ENCODE measurements at places on chromosomes 4 and X.

DNA sequence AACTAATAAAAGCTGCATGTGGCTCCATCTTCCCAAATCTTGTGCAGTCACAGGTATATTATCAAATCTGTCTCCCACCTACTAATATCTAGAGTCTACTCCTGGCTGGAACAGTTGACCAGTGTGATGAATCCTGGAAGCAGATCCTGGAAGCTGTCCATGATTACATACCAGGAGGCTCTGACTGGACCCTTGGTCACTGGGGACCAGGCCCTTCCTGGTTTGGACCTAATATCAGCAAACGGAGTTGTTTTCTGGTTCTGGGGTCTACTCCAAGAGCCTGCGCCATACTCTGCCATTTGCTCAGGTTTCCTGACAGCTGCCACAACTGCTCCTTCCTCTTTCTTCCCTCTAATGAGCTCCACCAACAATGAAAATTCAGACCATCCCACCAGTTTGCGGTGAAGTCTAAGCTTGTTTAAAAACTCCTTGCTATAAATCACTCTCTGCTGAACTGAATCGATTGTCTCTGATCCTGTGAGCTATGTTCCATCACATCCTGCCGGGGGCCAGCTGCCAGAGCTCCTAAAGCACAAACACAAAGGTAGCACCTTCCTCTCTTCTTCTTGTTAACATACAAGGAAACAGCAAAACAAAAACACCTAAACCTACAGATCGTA is 114.2 kb downstream of the PALLD start:
- DNase-seq, result no peak

DNA sequence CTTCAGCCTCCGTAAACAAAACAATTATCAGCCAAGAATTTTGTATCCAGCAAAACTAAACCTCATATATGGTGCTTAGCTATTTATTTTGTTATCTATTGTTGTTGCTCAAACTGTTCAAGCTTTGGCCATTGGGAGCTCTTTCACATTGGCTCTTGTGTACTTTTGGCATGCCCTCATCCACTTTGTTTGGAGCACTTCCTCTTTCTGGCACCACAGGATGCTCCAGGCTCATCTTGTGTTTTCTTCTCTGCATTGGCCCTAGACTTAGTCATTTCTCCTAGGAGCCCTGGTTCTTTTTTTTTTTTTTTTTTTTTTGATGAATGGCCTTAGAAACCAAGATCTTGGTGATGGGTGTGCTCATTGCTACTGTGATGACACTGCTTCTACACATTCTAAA is 74.5 kb downstream of the DIPK2B start:
- no peak for DNase-seq

DNA sequence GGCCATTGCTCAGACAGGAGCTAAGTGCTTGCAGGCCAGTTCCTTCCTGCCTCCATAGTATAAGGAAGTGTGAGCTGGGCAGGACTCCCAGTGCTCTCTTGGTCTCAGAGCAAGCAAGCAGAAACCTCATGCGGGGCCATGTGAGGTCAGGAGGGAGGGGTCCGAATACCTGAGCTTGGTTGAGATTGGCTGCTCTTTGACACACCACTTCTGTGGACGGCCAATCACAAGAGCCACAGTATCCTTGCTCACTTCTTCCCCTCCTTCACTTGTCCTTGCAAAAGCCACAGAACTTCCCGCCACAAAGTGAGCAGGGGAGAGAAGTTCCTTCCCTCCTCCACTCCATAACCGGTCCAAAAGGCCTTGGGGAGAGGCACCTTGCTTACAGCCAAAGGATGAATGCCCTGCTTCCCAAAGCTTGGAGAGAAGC is 56.7 kb downstream of the PRPS1 start:
- no peak for DNase-seq

GRCh38 chr4:152591396-152591795 is 55.5 kb upstream of the FBXW7 start:
- DNase-seq, result no peak

DNA sequence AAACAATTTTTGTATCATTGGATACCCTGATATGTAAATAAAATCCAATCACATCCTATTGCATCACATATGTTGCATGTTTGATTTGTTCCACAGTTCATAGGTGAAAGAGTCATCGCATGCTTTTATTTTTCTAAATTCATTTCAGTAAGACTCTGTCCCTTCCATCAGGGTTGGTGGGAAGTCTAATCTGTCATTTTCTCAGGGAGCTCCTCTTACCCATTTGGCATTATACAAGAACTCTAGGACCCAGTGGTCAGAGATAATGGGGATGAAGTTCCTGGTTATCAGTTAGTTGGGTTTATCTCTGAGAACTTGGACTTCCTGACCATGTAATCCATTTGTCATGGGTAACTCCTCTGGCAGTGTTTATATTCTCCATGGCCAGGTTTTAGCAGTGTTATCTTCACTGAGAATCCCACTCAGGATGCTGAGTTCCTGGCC is 227.1 kb upstream of the JADE1 start:
- DNase-seq, result no peak

- DNase-seq, result no peak
These were observed 453.1 kb downstream of the TRAM1L1 start for GRCh38 chr4:116632269-116632668.

GRCh38 chr4:175290401-175290800 is 372.2 kb downstream of the ADAM29 start:
- no peak for DNase-seq

- no peak for DNase-seq
These were observed 19.6 kb upstream of the FRG1 start for GRCh38 chr4:189921058-189921457.

GRCh38 chr4:19038231-19038630 is 1016.7 kb upstream of the LCORL start:
- no peak for DNase-seq

DNA sequence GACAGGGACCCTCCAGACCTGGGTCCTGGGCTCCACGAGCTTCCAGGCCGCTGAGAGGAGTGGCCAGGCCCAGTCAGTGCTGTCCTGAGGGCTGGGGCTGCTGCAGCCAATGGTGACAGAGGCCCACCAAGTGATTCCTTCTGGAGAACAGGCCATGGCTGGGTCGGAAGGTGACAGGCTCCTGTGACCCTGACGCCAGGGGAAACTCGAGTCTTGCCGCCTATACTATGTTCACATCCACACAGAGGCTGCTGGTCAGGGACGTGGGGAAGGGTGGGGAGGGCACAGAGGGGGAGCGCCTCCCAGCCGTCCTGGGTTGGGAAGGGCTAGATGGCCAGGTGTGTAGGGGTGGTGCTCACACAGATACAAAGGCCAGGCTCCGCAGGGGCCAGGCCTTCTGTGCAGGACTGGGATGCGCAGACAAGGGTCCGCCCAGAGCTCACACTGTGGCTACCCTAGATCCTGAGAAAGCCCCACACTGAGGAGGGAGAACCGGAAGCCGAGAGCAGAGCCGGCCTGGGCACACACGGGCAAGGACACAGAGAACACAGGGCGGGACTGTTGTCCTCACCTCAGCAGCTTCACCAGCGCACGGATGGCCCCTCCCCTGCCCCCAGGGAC is 81.4 kb downstream of the HTRA3 start:
- no peak for DNase-seq

DNA sequence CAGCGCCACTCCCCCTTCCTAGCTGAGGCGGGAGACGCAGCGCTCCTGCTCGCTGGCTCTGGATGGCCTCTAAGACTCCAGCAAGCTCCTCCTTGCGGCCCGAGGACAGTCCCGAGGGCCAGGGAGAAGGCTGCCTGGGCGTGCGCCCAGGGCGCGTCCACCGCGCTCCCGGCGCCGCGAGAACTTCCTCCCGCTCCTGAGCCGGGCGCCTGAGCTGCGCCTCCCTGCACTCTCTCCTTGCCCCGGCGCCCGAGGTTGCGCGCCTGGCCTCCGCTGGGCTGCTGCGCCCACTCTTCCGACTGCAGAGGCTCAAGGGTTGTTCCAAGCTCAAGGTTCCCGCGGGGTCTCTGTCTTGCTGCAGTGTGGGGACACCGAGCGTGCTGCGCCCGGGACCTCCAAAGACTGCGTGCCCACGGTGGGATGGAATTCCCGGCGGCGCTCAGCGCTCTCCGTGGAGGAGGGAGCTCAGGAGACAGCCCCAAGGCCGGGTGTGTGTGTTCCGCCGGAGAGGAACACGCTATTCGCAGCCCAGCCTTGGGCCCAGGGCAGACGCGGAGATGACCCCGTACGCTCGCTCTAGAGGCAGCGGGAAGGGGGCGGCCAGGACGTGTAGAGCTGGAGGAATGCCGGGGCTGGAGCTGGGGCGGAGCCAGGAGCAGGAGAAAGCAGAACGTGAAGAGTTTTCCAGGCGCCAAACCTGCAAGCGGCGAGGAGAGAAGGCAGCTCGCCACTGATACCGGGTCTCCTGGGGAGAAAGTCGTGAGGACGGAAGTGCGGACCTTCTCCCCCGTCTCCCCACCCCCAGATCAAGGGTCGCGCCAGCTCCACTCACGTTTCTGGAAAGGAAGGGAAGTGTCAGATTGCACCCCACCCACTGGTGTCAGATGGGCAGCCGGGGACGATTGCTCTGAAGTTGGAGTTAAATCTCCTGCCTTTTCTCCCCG is at the start of gene ARHGAP6:
TSS of gene ARHGAP6 (minus strand) at position 753 of the 944 bp plus-strand sequence. CDS start 1,092 bp downstream, outside the sequence.
- no peak for DNase-seq

DNA sequence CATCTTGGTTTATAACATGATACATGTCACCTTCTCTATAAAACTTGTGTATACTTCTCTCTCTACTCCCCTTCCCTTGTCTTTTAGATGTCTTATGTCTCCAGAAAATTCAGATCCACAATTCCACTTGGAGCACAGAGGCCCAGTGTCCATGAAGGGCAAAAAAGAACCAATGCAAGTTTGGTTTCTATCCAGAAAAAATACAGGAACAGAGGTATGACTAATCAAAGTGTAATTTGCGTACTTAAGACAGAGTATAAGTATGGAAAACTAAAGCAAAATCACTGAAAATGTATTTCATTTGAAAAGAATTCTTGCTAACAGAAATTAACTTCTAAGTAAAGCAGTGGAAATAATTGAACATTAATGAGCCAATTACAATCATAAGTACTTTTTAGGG is 46.2 kb downstream of the GUCY1B1 start:
- DNase-seq, result no peak

DNA sequence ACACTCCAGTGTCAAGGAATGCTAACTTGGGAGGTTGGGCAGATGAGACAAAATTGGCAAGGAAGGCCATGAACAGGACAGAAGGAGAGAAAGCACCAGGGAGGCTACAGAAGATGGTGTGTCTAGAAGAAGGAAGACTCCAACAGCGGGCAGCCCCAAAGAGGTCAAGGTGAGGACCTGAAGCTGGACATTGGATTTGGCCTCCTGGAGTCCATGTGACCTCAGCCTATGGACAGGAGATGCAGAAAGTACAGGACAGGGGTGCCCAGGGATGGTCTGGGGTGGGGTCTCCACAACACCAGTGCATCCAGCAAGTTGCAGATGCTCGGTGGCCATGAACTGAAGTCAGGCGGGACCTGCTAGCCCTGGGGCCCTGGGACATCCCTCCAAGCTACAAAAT is 86.2 kb downstream of the JAKMIP1 start:
- DNase-seq, result no peak

- no peak for DNase-seq
These were observed 572.0 kb upstream of the PABPC4L start for GRCh38 chr4:134773497-134774000.

Measured in stimulated activated CD4-positive, alpha-beta T cell treated with anti-CD3 and anti-CD28 coated beads, TNF-alpha, amount 100 ng/mL, for 1 hour (primary cell).